ENCODE measurements at places on chromosomes 7 and 10.

DNA sequence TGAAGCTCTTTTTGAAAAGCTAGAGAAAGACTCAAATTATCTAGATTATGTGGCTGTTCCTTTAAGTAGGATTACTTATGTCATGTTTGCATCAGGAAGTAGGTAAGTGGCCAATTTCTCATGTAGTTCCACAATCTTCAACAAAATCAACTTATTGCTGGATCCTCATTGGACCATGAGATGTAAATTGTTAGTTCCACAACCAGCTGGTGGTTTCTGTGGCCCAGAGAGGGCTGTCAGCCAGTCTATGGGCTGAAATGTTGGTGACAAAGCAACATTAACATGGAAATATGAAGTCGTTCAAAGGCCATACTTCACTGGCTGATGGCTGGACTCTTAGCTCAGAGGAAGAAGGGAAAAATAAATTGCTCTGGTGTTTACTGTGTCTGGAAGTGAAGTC, 157.9 kb downstream of the PLXDC2 start:
- no peak for DNase-seq

GRCh38 chr10:102763037-102763607, 19.4 kb downstream of the WBP1L start:
- no peak for DNase-seq

- no peak for DNase-seq
These were observed 120.2 kb downstream of the TEX36 start for GRCh38 chr10:125562737-125563136.

DNA sequence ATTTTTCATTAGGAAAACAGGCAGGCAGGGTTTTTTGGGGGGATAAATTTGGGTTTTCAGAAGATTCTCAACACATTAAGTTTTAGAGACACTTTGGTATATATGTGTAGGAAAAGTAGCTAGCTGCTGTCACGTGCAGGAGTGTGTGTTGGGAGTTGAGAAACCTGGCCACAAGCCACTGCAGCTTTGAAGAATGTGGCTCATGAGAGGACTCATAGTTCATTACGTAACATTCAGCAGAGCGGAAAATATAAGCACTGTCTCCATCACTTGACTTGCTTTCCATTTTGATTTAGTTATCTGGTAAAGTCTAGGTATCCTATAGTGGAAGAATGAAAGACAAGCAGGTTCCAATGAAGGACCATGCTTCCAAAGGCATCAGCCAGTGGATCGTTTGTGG, 31.2 kb downstream of the SMNDC1 start:
- no peak for DNase-seq

GRCh38 chr7:44102846-44103565, 1.1 kb upstream of the AEBP1 start:
- DNase-seq = no peak

DNA sequence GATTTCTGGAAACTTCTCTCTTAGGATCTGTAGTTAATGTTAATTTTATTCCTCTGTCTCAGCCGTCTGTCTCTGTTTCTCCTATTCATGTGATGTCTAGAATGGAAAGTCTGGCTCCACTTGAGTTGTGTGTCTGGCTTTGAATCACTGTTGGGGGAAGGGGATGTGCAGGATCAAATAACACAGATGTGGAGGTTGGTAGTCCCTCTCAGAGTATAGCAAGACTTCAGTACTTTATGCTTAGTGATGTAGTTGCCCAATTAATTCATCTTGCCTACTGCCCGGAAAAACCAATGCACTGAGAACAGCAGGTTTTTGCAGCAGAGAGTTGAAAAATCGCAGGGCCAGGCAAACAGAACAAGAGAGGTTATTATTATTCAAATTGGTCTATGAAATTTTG, 79.2 kb downstream of the PHTF2 start:
- DNase-seq = no peak

DNA sequence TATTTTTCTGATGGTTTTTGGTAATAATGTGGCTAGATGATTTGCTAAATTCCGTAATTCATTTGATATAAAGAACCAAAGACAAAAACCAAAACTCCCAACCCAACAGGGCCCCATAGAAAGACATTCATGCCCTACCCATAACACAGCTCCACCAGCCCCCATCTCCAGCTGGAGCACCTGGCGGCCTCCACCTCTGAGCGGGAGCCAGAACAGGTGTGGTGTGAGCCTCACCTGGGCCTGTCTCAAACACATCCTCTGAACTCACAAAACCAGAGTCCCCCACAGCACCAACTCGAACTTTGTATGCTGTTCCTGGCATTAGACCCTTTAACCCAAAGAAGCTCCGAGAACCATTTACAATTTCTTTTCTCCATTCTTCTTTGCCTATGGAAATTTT, 36.5 kb upstream of the LAMB4 start:
- DNase-seq = no peak

DNA sequence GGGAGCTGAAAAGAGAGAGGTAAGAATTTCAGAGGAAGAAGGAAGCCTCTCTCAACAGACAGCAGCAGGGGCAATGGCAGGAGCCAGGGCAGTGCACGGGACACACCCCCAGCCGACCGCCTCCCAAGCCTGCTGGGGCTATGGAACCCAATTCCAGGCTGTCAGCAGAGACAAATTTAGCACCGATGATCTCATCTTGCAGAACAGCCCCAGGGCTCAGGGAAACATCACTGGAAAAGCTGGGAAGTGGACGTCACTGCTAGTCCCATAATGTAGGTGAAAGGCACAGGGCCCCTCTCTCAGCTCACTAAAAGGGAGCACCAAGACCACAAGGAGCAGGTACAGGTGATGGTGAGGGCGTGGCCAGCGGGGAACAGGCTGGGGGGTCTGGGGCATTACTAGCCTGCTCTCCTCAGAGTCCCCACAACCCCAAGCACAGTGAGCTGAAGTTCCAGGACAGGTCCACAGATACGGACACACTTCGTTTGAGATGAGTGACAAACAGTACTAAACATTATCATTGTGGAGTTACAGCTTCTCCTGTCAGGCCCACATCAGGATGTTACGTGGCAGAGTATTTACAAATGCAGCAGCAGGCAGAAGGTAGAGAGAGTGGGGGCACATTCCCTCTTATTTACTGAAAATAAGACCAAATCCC, 103.7 kb downstream of the PLXNA4 start:
- no peak for DNase-seq

DNA sequence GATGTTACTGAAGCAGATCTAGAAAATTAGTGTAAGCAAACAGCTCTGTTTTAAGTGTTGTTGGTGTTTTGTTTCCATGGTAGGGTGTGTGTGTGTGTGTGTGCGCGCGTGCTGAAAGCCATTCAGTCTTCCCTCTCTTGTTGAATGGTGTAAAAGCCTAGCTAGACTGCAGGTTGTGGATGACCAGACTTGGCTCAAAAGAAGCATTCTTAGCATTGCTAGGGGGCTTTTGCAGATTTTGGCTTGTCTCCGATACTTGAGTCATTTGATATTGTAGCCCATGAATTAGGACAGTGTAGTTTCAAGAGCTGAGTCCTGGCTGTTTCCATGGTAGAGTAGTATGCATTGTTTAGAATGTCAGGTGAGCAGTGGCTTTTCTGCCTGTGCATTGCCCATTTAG, 99.1 kb downstream of the SND1 start:
- no peak for DNase-seq

GRCh38 chr10:70830164-70830563, 14.4 kb downstream of the SGPL1 start:
- no peak for DNase-seq

- DNase-seq = no peak
These were observed 74.5 kb downstream of the LANCL2 start for GRCh38 chr7:55439627-55440026.

- no peak for DNase-seq
These were observed 17.3 kb downstream of the CAMK2B start for GRCh38 chr7:44307905-44308595.

GRCh38 chr10:16662923-16663322, 141.2 kb upstream of the C1QL3 start:
- DNase-seq = no peak

- no peak for DNase-seq
These were observed 69.0 kb upstream of the NPVF start for GRCh38 chr7:25297278-25297677.

- DNase-seq = no peak
These were observed 72.4 kb upstream of the CHST15 start for GRCh38 chr10:124165827-124166226.

- no peak for DNase-seq
These were observed 14.8 kb downstream of the TPK1 start for GRCh38 chr7:144821067-144821466.

DNA sequence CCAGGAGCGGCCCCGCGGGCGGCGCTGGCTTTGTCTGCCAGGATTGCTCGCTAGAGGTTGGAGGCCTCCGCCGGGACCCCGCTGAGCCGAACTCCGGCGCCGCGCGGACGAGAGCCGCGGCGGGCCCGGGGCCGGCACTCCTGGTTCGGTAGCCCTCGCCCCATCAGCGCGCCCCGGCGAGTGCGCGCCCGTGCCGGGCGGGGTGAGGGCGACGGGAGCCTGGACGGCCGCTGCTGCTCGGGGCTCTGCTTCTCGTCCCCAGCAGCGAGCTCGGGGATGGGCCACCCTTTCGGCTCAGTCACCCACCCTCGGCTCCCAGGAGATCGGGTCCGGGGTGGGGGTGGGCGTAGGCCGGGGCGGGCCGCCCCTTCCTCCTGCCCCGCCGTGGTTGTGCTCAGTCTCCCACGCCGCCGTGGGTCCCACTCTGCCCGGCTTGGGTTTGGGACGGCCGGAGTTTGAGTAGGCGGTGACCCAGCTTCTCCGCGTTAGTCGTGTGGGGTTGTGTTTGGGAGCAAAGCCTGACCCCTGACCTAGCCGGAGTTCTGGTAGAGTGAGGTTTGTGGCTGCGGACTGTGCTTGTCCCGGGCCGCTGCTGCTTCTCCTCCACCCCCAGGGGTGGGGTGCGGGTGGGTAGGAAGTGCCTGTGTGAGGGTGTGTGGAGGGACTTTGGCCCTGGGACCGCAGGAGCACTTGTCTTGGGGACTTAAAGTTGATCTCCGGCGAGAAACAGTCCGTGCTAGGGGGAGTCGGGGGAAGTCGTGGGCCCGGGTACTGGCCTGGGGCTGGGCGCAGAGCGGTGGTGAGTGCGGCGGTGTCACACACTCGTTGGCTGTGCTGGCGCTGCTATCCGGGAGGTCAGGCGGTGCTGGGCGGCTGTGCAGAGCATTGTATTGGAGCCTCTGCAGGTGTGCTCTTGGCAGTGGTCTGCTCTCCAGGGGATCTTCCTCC, 677 bp downstream of the TSPAN14 start:
- peak; percentile 69 for DNase-seq

DNA sequence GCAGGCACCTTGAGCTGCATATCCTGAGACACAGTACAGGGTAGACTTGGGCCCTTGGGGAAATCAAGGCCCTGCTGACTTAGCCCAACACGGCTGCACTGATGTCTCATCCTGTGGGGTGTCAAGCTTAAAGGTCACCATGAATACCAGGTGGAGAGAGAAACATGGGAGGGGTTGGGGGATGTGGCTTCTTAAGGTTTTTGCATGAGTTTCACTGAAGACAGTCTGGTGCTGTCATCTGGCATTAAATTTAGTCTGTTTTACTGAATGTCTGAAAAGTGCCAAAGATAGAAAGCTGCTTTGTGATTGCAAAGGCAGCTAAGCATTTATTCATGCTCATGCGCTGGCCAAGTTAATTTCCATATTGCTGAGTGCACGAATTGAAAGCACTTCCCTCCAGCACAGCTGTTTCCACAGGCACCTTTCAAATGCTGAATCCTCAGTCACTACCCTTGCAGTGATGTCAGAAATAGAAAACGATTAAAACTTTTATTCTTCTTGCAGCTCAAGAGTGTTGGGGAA, 102.1 kb downstream of the OSBPL3 start:
- no peak for DNase-seq

GRCh38 chr7:116805100-116805544, 57.3 kb upstream of the CAPZA2 start:
- DNase-seq = no peak

GRCh38 chr10:66180021-66180420, 745.8 kb upstream of the LRRTM3 start:
- no peak for DNase-seq

- peak; percentile 43 for DNase-seq
These were observed 133.5 kb upstream of the PRSS58 start for GRCh38 chr7:142391191-142391992.

DNA sequence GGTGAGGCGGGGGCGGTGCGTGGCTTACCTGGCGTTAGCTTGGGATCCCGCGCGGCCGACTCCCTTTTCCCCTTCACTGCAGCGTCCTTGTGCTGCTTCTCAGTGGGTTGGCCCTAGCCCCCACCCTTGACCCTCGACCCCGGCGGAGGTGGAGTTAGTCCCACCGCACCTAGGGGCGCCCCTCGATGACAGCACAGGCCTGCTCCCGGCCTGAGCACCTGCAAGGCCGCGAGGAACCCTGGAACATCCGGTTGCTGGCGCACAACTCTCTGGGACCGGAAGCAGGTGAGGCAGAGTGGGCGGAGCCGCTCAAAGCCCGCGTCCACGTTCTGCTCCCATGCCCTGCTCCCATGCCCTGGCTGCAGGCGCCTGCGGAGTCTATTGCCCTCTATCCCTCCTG, 266.9 kb downstream of the USP6NL start:
- DNase-seq = no peak

- no peak for DNase-seq
These were observed 19.4 kb downstream of the COPG2 start for GRCh38 chr7:130649004-130649790.

GRCh38 chr7:115096262-115096661, 174.4 kb downstream of the MDFIC start:
- no peak for DNase-seq

DNA sequence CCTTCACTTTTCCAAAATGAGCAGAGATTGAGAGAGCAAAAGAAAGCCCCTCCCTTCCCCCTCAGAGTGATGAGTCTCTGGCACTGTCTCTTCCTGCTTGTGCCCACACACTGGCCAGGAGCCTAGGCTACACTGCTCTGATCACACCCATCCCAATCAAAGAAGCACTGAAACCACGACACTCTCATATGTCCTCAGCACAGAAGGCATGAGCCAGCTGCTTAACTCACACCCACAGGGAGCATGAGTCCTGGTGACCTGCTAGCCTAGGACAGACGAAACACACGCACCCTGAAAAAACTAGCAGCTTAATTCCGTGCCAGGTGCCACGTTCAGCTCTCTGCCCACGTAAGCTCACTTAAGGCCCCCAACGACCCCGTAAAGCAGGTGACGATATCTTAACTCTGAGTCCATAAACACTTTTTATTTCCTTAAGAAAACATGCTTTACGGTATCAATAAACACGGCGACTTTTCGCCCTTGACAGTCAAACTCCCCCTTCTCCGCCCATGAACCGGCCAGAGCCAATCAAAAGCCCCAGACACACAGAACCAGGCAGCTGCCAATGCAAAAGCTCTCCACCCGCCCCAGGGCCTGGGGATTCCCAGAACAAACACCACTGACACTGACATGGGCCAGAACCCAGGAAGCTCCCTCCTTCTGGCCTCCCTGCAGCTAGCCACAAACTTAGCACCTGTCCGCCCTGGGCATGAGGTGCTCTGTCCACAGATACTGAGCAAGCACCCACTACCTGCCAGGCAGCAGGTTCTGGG, 69.0 kb downstream of the TNRC18 start:
- no peak for DNase-seq
